Stimulated activated CD8-positive, alpha-beta memory T cell treated with anti-CD3 and anti-CD28 coated beads, Interleukin-15, amount 100 ng/mL, for 1 hour (primary cell): ENCODE measurements at places on chromosomes 5 and 9.

DNA sequence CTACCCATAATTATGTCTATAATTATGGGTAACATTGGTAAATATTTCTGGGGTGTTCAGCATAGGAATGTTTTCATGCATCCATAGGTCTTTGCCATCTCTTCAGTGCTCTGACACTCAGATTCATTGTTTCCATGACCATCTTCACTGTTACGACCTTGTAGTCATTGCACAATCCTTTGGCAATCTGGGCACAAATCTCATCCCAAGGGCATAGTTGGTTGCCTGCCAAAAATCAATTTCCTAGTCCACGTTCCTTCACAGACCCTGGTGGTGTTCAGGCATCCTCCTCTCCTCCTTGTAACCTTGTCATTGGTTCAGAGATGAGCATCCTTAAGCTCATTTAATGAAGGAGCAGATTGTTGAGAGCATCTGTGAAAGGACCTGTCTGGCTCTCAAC is 1400.7 kb downstream of the CDH12 start:
- no peak for DNase-seq

- no peak for DNase-seq
These were observed 513.0 kb upstream of the ADAMTS16 start for GRCh38 chr5:4627131-4627530.

- DNase-seq: no peak
These were observed 8.6 kb upstream of the PTGES start for GRCh38 chr9:129761293-129761900.

- DNase-seq: no peak
These were observed 90.1 kb upstream of the SLC12A2 start for GRCh38 chr5:127993476-127993875.

GRCh38 chr5:2091921-2092320 is 209.2 kb upstream of the IRX4 start:
- no peak for DNase-seq

DNA sequence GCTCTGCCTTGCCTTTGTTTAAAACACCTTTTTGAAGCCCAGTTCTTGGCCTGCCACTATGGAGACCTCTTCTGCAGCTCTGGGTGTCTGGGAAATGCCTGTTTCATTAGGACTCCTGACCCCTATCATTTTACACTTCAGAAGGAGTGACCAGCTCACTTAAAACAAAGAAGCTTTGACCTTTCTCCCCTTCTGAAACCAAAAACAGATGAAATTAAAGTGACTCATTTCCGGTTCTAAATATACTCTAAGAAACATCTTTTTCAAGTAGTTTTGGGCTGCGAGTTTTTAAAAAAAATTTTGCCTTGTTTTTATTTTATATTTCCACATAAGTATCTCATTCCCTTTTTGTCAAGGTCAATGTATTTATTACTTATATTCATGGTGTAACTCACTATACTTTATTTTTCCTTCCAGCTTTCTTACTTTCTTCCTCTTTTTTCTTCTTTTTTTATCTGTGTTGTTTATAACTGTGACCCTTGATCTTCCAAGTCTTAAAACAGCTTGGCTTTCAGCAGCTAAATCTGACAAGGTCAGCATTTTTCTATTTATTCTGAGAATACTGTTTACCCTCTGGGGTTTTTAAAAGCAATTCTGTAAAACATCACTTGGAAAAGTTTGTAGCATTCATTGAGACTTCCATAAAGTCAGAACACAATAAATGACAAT is 672.9 kb downstream of the NR2F1-AS1 start:
- DNase-seq: no peak
